Epithelial cell of esophagus (primary cell): ENCODE measurements at places on chromosomes 5 and 9.

- DNase-seq = no peak
Observed at GRCh38 chr5:118366429-118366828, 621.9 kb downstream of the DTWD2 start.

DNA sequence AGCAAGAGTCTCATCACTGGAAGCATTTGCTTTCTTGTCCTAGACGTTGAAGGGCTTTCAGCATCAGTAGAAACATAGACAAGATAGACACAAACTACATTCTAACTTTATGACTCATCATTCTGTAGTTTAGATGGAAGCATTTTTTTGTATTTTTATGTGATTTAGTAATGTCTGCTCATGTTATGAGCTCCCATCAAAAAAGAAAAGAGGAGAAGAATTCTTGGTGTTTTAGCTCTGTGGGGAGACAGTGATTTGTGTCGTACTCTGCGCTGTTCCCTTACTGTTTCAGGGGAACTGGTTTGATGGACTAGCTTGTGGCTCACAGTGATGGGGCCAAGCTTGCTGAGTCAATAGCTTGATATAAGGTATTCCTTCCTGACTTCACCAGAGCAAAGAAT is 159.2 kb upstream of the WWC1 start:
- DNase-seq = no peak

- DNase-seq = no peak
Observed at GRCh38 chr5:14872070-14872989, 752 bp upstream of the ANKH start.

- no peak for DNase-seq
Observed at GRCh38 chr9:9605681-9606080, 1007.1 kb downstream of the PTPRD start.

GRCh38 chr5:157379983-157380382 is 80.0 kb upstream of the NIPAL4 start:
- no peak for DNase-seq

DNA sequence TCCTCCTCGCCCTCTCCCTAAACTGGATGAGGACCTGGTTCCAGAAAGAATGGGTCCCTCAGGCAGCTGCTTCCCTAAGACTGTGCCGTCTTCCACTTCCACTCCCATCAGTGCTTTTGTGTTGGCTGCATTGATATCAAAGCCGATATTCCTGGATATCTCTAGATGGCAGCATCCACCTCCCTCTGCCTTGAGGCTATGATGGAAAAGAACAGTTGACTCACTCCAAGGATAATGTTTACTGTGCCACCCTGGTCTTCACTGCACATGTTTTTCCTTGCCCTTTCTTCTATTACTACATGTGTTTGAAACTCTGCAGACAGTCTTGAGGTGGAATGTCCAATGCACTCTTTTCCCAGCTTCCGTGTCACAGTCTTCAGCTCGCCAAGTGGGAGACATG is 211.6 kb downstream of the MAST4 start:
- peak; percentile 88 for DNase-seq

DNA sequence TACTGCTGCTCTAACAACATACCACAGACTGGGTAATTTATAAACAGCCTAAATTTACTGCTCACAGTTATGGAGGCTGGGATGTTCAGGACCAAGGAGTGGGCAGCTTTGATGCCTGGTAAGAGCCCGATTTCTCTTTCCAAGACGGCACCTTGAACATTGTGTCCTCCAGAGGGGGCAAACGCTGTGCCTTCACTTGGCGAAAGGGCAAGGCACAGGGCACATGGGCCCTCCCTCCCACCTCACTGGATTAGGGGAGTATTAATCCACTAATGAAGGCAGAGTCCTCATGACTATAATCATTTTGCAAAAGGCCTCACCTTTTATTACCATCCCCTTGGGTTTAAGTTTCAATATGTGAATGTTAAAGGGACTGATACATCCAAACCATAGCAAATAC is 397.7 kb downstream of the TMEM38B start:
- DNase-seq = no peak

GRCh38 chr5:114018186-114018585 is 343.7 kb upstream of the KCNN2 start:
- DNase-seq = no peak

DNA sequence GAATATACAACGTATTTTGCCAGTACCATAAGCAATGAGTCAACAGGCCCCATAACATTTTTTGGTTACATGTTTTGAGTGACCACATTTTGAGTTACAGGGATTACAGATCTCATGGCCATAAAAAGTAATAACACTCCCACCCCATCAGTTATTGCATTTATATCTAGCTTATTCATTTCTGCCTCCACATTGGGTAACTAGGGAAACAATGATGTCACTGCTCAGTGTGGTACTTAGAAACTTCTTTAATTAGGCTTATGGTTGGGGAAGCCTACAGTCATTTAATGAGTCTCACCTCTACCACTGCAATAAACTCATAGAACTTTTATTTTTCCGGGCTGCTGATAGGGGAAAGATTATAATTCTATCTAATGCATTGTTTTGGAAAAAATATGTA is 39.9 kb upstream of the SMIM15 start:
- no peak for DNase-seq

- no peak for DNase-seq
Observed at GRCh38 chr5:36854402-36855140, 22.0 kb upstream of the NIPBL start.

GRCh38 chr9:78468974-78469576 is 172.2 kb downstream of the PSAT1 start:
- no peak for DNase-seq

DNA sequence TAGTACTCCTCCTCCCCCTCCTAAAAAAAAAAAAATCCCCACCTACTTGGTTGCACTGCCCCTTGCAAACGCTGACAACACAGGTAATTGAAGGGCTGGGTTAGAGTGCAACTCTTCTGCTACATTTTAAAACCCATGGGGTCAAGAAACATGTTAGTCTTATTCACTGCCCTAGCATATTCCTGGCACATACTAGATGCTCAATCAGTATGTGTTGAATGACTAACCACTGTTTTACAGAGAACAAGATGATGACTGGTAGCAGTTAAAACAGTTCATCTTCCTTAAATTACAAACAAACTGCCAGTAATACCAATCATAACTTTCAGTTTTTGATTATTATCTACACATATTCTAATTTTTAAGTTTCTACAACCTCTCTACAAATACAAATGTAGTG is 124.4 kb downstream of the NFIB start:
- no peak for DNase-seq

GRCh38 chr9:23581931-23582330 is 244.1 kb downstream of the ELAVL2 start:
- DNase-seq = peak; percentile 99

GRCh38 chr5:83096660-83097339 is 19.5 kb downstream of the XRCC4 start:
- peak; percentile 27 for DNase-seq

- no peak for DNase-seq
Observed at GRCh38 chr9:81460693-81461092, 228.7 kb downstream of the TLE1 start.

DNA sequence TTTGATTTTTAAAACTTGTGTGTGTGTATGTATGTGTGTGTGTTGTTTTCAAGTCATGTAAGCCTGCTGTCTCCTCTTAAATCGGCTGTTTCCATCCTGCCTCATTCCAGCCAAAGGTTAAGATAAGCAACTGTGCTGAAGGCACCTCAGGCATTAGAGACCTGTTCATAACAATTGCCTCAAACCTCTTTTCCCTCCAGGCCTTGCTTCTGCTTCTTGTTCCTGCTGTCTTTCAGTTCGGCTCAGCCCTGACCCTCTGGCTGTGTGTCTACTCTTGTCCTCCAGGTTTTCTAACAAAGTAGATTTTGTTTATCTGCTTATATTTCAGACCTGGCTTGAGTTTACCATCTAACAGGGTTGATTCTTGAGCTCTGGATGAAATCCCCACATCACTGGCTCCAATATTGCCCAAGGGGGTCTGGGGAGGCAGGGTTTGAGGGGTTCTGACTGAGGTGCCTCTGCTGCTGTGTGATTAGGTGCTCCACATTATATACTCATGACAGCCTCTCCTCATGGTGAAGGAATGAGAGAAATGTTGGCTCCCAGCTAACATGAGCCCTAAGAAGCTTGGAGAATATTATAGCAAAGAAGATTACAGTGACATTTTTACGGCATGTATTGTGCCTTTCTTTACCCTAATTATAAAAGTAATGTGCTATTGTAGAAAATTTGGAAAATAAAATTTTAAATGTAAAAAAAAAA is 229.7 kb upstream of the PIK3R1 start:
- DNase-seq = no peak

DNA sequence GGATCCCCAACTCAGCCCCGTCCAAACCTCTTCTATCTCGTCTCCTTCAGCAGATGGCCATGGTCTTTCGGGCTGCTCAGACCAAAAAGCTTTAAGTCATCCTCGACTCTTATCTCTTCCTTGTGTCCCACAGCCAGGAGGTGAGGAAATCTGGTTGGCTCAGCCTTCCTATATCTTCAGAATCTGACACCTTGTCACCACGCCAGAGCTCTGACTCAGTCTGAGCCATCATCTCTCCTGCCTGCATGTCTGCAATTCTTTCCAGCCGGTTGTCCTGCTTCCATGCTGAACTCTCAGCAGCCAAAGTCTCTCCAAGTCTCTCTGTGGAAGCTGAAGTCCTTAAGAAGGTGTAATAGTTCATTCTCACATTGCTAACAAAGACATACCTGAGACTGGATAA is 419.3 kb upstream of the ADAMTS16 start:
- DNase-seq = peak; percentile 18

DNA sequence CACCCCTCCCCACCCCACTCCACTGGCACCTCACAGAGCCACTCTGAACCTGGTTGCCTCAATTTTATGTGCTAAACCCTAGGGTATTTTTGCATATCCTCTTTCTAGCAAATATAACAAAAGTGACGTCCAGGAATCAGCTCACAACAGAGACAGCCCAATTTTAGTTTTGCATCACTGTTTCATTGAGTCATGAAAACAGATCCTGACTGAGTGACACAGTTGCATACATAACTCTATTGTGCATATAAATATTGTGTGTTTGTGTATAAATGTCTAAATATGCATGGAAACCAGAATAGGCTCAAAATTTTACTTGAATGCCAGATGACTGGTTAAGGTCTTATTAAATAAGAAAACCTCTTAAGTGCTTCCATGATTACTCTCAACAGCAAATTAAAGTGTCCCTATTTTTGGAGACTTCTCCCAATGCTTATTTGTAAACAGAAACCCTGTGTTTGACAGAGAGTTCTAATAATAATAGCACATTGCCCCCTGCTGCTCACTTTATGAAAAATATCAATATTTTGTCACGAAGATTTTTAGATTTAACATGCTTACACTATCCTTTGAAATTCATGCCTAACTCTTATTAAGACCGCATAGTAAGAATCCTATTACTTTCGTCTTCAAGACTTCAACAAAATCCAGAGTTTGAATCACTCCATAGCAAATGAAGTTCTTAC is 75.5 kb upstream of the PRRC1 start:
- peak; percentile 7 for DNase-seq

- no peak for DNase-seq
Observed at GRCh38 chr5:2711446-2712425, 39.7 kb downstream of the IRX2 start.

DNA sequence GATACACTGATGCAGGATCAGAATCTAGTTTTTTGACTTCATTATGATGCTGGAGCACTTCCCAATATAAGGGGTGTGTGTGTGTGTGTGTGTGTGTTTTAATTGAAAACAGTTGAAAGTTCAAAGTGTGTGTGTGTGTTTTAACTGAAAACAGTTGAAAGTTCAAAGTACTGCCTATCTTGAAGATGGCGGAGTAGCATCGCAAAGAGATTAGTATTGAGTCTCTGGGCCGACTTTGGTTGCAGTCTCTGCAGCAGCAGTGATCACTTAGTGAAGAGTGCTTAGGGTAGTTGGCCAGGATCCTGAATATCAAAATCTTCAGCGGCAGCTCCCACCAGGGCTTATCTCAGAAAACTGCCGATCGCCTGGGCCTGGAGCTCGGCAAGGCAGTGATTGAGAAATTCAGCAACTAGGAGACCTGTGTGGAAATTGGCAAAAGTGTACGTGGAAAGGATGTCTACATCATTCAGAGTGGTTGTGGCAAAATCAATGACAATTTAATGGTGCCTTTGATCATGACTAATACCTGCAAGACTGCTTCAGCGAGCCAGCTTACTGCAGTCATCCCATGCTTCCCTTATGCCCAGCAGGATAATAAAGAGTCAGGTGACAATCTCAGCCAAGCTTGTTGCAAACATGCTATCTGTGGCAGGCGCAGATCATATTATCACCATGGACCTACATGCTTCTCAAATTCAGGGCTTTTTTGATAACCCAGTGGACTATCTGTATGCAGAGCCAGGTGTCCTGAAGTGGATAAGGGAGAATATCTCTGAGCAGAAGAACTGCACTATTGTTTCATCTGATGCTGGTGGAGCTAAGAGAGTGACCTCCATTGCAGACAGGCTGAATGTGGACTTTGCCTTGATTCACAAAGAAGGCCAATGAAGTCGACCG is 7.3 kb upstream of the SCAI start:
- DNase-seq = peak; percentile 8

DNA sequence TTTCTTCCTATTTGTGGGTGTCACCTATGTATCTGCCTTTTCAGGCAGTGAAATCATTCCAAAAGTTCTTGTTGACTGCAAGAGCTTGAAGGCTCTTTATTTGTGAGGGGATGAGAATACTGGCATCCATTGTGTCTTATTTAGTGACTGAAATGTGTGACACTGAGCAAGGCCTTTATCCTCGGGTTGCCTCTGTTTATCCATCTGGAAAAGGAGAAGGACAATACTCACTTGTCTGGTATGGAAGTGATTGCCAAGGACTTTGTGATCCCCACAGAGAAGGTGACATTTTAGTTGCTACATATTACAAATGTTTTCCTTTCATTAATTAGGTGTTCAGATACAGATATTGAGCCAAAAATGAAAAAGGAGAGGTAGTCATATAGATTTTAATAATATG is 80.2 kb downstream of the ARRDC3 start:
- DNase-seq = no peak

DNA sequence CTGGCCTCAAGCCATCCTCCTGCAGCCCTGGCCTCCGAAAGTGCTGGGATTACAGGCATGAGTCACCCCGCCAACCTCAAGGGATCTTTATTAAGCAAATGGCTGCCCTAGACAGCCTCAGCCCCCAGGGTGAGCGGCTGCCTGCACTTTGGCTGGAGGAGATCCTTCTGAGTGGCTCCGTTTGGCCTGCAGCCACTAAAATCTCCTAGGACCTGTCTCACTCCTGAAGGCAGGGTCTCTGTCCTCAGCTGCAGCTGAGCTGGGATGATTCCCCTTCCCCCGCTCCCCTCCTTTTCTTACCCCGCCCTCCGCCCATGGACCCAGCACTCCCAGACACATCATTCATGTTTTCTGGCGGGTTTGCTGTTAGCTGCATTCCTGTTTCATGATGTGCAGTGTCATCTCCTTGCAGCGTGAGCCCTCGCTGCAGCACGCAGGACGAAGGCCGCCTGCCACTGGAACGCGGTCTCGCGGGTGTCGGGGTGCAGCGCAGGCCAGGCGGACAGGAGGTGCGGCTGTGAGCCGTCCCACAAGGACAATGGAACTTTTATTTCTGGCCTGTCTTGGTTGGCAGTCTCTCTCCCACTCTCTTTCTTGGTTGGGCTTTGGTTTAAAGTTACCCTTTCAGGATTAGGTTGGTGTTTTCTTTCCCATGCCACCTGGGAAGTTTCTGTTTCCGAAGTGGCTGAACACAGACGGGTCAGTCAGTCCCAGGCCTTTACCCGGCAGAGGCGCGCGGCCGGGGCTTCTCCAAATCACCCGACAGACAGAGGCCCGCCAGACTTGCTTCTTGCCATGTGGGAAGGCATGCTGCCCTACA is 137.1 kb downstream of the FOXD1 start:
- DNase-seq = peak; percentile 89
